Mucosa of gallbladder (tissue), 1 donor: ENCODE measurements at places on chromosomes 12 and 14. TPM values are rescaled to one million over a fixed set of nuclear protein-coding genes. Genes with fewer than 3 reads are reported as not detected.
A peak's percentile ranks its signal among the peaks of the same experiment; 100 is the strongest.

GRCh38 chr14:52080808-52081755, 12.2 kb upstream of the NID2 start:
- peak; percentile 48 for DNase-seq

GRCh38 chr12:68332728-68333630, 817 bp upstream of the MDM1 start:
- no peak for DNase-seq

- no peak for DNase-seq
Observed at GRCh38 chr14:60707858-60708257, 16.3 kb downstream of the SIX4 start.

DNA sequence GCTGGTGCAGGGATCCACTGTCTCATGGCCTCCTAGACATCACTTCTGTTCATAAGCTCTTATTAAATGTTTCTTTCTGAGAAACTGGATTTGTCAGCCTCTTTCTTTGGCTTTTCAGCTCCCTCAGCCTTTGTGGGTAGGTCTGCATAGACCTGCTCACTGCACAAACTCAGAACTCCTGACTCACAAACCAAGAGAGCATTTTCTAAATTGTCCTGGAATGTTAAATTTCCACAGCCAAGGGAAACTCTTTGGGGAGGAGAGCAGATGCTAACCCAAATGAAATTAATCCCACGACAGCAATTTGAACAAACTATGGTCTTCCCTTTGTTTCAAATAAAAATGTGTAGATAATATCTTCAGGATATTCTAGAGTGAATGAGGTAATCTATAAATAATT, 19.5 kb upstream of the CERS5 start:
- DNase-seq, result no peak

DNA sequence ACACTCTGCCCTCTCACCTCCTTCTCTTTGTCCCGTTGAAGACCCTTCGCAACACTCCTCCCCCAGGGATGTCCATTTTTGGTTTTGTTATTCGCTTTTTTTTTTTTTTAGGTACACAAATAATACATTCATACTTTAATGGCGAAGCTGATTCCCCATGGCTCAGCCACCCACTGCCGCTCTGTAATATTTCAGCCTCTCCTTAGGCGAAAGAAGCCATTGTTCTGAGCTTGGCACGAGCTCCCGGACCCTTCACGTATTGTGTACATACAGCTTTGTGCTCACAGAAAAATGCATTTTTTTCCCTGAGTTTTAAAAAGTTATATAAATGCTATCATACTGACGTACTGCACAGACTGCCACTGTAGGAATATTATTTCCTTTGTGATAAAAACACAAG, 115.0 kb downstream of the TMEM132C start:
- no peak for DNase-seq

GRCh38 chr12:14369311-14369710, 3.8 kb downstream of the ATF7IP start:
- no peak for DNase-seq

DNA sequence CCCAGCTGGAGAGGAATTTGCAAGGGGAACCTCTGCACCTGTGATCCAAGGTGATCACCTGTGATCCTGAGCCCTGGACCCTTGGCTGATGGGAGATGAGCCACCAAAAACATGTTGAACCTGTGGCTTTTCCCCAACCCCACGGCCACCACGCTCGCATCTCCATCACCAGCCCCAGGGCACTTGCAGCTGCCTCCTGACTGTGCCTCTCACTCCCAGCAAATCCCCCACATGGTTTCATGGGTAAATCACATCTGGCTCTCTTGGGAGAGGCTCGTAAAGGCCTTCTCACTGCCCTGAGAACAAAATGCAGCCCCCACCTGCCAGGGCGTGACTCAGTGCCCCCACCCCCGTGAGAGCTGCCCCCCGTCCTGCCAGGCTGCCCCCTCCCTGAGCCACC, 76.0 kb downstream of the RFLNA start:
- DNase-seq, result no peak

DNA sequence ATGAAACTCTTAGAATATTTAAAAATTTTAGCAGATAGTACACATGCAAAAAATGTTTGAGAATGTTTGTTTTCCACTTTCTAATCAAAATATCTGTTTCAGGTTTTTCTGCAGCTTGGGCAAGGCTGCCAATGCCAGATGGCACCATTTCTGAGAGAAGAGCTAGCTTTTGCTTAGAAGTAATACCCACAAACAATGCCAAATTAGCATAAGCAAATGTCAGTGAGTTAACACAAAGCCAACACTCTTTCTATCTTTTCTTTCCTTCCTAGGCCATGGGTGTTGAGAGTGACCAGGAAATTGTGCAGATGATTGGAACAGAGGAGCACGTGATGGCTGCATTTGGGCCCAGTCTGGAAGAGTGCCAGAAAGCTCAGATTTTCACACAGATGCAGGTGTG, 35.2 kb downstream of the POLR3B start:
- no peak for DNase-seq

- no peak for DNase-seq
Observed at GRCh38 chr14:30757082-30757481, 117.3 kb upstream of the COCH start.

- peak; percentile 26 for DNase-seq
Observed at GRCh38 chr12:54749191-54749818, 101.1 kb upstream of the DCD start.

- peak; percentile 86 for DNase-seq
Observed at GRCh38 chr12:88580051-88580871, at the start of gene KITLG. Gene KITLG, minus strand, starts transcription at chr12:88580471. Its CDS starts 193 bp downstream, at chr12:88580278.

GRCh38 chr14:95208598-95208997, 51.3 kb upstream of the DICER1 start:
- DNase-seq, result no peak

The KRT2 gene
- total RNA-seq, result not detected

The KRT78 gene
- total RNA-seq, result not detected

The LRRC10 gene
- not detected for total RNA-seq

The RILPL2 gene
- 6.2 TPM for total RNA-seq

The PZP gene
- total RNA-seq, result 0.12 TPM
